NCI-H2107 (cell line): ENCODE measurements at places on chromosomes 4 and X.

DNA sequence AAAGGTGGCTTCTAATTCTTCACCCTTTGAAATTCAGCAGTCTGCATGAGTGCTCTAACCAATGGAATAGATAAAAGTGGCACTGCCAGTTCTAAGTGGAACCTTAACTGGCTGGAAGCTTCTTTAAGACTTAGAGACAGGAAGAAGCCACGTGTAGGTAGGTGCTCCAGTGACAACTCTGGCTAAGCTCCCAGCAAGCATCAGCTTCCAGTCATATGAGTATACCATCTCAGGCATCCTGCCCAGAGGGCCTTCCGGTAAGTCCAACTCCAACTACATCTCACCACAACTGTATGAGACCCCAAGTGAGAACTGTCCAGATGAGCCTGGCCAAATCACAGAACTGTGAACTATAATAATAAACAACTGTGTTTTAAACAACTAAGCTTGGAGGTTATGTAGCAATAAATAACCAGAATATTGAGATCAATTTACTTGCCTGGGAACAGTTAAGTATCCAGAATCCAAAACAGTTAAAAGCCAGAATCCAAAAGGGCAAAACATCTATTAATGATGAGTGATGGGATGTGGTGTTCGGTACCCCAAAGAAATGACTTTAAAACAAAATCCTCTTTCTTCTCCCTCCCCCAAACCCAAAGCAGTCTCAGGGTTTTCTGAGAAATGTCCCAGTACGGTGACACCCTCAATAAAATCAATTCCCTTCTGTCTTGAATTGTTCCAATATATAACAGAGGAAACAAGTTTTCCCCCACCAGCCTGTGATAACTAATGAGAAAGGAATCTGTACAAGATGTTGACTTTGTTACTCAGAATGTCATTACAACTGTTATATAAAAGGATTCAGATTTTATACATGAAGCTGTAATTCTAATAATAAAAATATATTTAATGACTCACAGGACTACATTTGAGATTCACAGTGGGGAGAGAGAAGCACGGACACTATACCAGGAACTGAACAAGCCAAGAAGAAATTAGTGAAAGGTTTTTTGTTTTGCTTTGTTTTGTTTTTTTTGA lies 4.2 kb downstream of the TSPAN5 start:
- no peak for DNase-seq

GRCh38 chr4:38673130-38673978 lies 9.4 kb downstream of the KLF3 start:
- DNase-seq: no peak

DNA sequence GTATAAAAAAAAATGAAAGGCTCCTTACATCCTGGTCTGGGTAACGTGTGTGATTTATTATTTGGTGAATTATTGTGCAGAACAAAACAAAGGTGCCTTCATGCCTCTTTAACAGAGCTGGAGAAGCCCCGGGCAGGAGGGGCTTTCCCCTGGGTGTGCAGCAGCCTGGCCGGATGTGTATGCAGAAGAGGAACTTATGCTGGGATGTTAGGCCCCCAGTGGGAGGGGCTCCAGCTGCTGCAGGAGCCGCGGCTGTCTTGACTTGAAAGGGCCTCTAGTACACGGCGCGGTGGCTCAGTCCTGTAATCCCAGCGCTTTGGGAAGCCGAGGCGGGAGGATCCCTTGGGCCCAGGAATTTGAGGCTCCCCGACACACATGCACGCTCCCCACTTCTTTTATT lies 16.0 kb downstream of the CCNQ start:
- no peak for DNase-seq

GRCh38 chr4:182856862-182857261 lies 60.3 kb downstream of the DCTD start:
- DNase-seq: no peak

- DNase-seq: no peak
Observed at GRCh38 chr4:122099896-122100295, 52.2 kb upstream of the BLTP1 start.

- no peak for DNase-seq
Observed at GRCh38 chr4:186669735-186670134, 53.9 kb downstream of the FAT1 start.

DNA sequence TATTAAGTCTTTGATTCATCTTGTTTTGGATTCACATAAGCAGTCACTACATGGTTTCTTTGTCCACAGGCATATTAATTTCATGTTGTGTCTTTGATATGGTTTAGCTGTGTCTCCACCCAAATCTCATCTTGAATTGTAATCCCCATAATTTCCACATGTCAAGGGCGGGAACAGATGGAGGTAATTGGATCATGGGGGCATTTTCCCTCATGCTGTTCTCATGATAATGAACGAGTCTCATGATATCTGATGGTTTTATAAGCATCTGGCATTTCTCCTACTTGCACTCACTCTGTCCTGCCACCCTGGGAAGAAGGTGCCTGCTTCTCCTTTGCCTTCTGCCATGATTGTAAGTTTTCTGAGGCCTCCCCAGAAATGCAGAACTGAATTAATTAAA lies 1811.2 kb upstream of the PCDH10 start:
- DNase-seq: no peak

GRCh38 chrX:112967341-112967740 lies 126.7 kb upstream of the AMOT start:
- no peak for DNase-seq
